GM12892 (cell line): ENCODE measurements at places on chromosomes 4 and X.

GRCh38 chrX:100905620-100906019 is 23.1 kb downstream of the XKRX start:
- DNase-seq: no peak

- no peak for DNase-seq
Measured at GRCh38 chrX:150529587-150529986, 38.8 kb upstream of the MTM1 start.

- DNase-seq: no peak
Measured at GRCh38 chr4:26454961-26455360, 35.3 kb downstream of the CCKAR start.

DNA sequence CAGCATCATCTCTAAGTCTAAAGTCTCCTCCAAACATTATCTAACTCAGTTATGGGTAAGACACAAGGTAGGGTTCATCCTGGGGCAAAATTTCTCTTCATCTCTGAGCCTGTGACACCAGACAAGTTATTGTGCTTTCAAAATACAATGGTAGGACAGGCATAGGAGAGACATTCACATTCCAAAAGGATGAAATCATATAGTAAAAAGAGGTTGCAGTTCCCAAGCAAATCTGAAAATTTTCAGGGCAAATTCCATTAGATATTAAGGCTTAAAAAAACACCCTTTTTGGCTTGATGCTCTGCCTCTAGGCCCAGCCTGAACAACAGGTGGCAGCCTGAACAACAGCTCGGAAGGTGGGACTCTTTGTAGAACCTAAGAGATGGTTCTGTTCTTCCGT is 448.3 kb upstream of the SLIT2 start:
- DNase-seq: no peak

DNA sequence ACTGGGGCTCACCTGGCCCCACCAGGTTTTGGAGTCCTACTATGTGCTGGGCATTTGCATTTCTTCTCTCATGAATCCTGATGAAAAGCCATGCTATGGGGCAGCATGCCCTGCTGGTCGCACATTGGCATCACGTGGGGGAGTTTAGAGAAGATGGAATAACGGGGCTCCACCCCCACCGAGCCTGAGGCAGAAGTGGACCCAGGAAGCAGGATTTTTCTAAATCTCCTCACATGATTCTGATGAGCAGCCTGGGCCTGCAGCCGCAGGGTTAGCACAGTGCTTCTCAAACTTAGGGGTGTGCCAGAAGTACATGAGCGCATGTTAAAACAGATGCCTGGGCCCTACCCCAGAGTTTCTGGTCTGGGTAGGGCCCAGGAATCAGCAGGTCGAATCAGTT is 4.6 kb upstream of the SORCS2 start:
- no peak for DNase-seq

- DNase-seq: no peak
Measured at GRCh38 chr4:107843391-107843790, 18.7 kb downstream of the SGMS2 start.

- no peak for DNase-seq
Measured at GRCh38 chr4:101807351-101807750, 16.8 kb downstream of the BANK1 start.

GRCh38 chr4:38387819-38388218 is 276.2 kb upstream of the KLF3 start:
- DNase-seq: no peak

DNA sequence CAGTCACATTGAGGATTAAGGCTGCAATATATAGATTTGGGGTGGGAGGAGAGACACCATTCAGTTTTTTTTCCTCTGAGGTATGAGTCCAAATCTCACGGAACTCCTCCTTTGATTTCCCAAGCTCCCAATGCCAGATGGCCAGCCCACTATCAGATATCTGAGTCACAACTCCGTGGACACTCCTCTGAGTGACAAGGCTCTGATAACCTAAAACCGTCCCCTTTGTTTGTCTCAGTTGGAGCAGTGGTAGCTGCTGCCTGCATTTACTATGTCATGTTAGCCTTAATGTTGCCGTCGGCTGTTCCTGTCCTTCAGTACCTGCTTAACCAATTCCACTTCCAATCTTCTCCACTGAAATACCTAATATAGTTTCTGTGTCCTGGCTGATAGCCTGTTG is 107.3 kb downstream of the DTHD1 start:
- no peak for DNase-seq

- DNase-seq: no peak
Measured at GRCh38 chr4:127881563-127881864, 821 bp downstream of the PLK4 start.

DNA sequence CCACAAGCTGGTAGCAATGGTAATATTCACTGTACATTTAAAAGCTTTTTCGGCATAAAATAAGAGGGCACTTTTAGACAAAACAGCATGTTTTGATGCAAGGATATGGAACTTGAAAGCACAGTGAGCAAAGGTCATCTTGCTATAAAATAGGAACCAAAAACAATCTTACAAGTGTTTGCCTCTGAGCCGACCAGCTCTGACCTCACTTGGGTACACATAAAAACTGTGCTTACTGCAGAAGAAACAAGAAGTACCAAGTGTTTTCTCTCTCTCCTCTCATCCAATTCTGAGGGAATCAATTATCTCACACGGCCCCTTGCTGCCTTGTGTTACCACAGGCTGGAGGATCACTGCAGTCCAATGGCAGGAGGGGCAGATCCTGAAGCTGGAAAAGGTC is 4.8 kb upstream of the IQSEC2 start:
- DNase-seq: no peak
